Activated naive CD8-positive, alpha-beta T cell treated with anti-CD3 and anti-CD28 coated beads, Interleukin-2, amount 50 U/mL, for 16 hours (primary cell): ENCODE measurements at places on chromosomes 7 and 10.

DNA sequence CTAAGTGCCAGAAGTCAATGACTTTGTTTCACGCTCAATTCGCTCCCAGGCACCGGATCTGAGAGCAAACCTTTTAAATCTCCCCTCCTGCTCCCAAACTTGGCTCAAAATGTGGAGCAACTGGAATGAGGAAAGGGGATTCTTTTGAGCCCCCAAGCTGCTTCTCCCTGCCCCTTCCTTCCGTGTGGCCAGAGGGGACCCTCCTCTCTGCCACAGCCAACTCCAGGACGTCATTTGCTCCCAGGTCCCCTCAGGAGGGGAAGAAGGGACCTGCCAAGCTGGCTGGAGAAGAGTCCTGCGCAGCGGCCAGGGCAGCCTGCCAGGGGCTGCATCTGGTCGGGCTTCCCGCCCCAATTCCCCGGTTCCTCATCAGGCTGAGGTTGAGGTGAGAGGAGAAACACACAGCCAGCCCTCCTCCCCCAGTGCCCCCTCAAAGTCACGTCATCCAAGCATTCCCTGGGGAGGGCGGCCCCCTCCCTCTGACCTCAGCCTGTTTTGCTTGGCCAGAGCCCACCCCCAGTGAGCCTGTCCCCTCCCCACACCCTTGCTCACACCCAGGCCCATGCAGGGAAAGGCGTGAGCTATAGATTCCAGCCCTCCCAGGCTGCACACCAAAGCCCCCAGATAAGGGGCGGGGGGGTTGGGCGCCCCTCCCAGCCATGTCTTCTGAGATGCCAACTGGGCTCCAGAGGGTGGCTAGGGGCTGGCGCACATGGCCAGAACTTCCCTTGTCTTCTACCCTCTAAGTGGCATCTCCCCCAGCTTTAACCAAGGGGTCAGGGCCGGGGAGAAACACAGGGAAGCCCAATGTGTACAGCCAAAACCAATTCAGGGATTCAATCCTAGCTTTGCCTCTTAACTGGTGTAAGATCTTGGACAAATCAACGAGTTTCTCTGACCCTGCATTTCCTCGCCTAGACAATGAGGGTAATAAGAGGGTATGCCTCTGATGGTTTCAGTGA lies 35.0 kb downstream of the SH3PXD2A start:
- DNase-seq, result no peak

DNA sequence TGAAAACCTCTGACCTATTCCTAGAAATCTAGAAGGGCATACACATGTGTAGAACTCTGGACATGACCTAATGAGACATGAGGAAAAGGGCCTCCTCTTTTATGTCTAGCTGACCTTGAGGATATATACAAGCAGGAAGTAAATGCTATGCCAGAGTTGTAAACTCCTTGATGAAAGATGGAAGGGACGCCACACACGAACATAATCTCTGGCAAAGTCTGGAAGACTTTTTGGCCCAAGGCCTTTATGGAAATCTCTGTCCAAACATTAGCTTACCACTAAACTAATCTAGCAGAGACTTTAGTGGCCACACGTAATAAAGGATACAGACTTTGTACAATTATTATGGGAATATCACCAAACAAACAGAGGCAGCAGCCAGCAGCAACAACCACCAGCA lies 138.1 kb upstream of the THSD7A start:
- no peak for DNase-seq

- DNase-seq, result no peak
These were observed 3.6 kb upstream of the MTPN start for GRCh38 chr7:135980665-135981180.

- no peak for DNase-seq
These were observed 247.1 kb upstream of the GRB10 start for GRCh38 chr7:51029701-51030191.

DNA sequence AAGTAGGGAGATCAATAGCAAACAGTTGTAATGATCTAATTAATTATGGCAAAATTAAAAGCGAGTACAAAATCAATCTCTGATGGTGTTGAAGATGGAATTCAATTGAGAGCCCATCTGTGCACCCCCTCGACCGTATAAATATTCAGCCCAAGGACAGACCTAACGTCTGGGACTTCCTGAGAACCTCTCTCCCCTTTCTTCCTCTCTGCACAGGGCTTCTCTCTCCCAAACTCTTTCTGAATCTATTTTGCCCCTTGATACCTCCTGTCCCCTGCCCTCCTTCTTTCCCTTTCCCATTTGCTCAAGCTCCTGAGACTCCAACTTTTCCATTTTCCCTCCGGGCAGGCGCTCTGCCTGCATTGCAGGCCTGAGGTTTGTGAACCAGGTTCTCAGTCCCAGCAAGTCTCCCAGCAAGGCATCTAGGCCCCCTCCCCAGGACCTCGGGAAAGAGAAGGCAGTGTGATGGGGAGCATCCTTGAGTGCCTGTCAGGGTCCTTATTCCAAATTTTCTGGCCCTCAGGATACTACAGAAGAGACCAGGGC lies 8.5 kb upstream of the PAX2 start:
- DNase-seq, result no peak

GRCh38 chr7:92778972-92779371 lies 57.4 kb downstream of the CDK6 start:
- DNase-seq, result no peak

- no peak for DNase-seq
These were observed 202.4 kb upstream of the HPS1 start for GRCh38 chr10:98649170-98649569.

- no peak for DNase-seq
These were observed 168.3 kb downstream of the PRKAG2 start for GRCh38 chr7:151708610-151709009.

- DNase-seq, result no peak
These were observed 607.5 kb downstream of the SUGCT start for GRCh38 chr7:40742270-40742669.

GRCh38 chr7:30996883-30997282 lies 33.1 kb downstream of the GHRHR start:
- no peak for DNase-seq

- DNase-seq, result no peak
These were observed 548.5 kb upstream of the NRP1 start for GRCh38 chr10:33882996-33883395.

DNA sequence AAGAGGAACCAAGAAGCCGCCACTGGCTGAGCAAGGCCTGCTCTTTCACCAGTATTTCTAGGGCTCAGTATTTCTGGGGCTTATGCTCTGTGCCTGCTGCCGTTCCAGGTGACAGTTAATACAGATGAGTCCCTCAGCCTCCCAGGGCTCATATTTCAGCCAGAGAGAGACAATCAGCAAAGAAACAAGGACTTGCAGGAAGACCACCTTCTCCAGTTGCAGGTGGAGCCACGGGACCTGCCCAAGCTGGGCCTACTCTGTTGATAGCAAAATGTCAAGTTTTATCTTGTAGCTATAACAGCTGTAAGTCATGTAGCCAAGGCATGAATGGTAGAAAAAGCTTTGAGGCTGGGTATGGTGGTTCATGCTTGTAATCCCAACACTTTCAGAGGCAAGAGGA lies 42.7 kb downstream of the NPTX2 start:
- no peak for DNase-seq

DNA sequence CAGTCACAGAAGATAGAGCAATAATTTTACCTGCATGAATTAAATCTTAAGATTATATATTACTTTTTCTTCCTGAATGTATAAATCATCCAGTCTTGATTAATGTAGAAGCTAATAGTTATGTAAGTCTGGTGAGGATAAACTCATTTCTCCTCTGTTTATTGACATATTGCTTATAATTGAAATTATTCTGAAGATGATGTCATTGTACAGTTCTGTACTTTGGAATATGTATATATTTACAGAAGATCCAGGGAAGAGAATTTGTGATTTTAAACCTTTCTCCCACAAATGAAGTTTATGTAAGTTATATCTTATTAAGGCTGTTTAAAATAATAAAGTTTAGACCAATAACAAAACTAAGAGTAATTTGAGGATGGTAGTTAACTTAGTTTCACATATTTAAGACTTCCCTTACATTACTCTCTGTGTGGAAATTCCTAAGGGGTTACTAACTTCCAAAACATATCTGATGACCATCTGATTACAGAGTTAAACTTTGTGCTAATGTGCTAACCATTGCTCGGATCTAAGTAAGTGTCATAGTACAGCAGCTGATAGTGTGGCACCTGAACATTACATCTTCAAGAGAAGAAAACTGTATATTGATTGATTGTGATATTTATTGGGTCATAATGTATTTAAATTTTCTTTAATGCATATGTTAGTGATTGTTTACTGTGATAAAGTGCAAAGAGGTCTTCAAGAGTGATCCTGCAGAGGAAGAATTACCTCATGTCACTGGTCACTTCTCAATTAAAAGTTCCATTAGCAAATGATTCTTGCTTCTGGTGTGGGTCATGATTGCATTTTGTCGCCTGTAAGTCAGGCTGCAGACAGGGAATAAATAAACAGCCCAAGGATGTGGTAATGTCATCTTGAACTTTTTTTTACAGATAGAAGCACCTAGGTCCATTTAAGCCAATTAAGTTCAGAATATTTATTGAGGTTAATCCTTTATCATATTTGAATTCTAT lies 96.9 kb downstream of the UBE3C start:
- no peak for DNase-seq

GRCh38 chr7:117688126-117688525 lies 185.1 kb downstream of the CTTNBP2 start:
- no peak for DNase-seq

- no peak for DNase-seq
These were observed 24.1 kb downstream of the CFAP46 start for GRCh38 chr10:132918264-132918616.

DNA sequence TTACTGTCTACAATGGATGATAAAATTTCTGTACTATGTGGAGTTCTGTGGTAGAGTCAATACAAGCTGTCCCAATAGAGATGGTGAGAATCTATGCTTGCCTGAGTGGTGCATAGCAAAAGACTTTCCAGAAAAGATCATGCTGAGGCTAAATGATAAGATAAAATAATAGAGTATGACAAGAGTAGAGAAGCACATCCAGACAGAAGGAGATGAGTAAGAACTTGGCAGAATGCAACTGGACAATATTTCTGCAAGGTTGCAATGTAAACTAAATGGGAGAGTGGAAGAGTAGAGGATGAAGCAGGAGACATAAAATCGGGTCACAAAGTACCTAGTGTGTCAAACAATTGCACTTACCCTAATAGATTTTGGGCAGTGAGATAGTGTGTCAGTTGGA lies 347.6 kb downstream of the MDFIC start:
- no peak for DNase-seq

GRCh38 chr7:92266415-92267241 lies 20.9 kb downstream of the ANKIB1 start:
- no peak for DNase-seq

GRCh38 chr7:137342828-137343261 lies 688 bp downstream of the PTN start:
- no peak for DNase-seq

DNA sequence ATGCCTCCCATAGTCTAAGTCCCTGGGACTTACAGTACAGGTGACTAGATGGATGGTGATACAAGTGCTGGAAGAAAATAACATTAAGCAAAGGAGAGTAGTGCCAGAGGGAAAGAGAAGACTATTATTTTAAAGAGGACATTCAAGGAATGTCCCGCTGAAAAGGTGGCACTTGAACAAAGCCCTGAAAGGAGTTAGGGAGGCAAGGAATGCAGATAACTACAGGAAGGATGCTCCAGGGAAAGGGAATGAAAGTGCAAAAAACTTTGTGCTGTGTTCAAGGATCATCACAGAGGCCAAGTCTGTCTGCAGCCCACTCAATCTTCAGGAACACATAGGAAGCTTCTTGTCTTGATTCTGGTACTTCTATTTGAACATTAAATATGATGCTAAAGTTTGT lies 14.9 kb downstream of the ANKMY2 start:
- DNase-seq, result no peak

DNA sequence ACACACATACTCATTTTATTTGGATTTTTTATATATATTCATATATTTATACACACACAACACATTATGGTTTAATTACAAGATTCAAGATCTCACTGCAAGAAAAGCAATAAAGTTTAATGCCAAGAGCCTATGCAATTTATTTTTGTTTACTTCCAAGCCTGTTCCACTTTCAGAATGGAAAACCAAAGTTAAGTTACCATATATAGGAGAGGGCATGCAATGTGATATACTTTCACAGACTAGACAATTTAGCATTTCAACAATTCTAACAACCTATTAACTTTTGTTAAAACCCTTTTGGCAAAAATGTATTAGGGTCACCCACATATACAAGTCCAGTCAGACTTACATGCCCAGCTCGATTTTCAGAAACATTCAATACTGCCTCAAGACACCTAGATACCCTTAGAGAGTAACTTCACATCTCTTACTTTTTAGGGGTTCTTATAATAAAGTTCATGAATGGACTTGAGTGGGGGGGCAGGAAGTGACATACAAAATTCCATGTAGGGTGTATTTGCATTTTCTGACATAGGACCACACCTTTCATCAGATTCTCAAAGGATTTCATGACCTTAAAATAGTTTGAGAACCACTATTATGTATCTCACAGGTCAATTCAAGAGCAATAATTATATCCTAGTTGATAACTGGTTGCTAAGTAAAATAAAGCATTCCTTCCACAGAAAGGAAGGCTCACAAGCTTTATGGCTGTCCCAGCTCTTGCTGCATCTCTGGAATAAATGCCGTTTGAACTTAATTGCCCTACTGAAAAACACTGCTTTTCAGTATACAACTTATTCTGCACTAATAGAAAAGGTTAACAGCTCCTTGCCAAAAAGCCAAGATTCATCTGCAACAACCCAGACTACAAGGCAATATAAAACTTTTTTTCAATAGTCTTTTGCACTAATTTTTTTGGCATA lies 2.5 kb downstream of the P4HA1 start:
- no peak for DNase-seq

- no peak for DNase-seq
These were observed 88.7 kb upstream of the MYL10 start for GRCh38 chr7:101717628-101718357.

- no peak for DNase-seq
These were observed 11.5 kb downstream of the NUDT5 start for GRCh38 chr10:12184165-12184564.

GRCh38 chr10:125116041-125116649 lies 44.2 kb downstream of the CTBP2 start:
- DNase-seq, result no peak

- DNase-seq, result no peak
These were observed 46.9 kb downstream of the UNC5B start for GRCh38 chr10:71259282-71259681.

DNA sequence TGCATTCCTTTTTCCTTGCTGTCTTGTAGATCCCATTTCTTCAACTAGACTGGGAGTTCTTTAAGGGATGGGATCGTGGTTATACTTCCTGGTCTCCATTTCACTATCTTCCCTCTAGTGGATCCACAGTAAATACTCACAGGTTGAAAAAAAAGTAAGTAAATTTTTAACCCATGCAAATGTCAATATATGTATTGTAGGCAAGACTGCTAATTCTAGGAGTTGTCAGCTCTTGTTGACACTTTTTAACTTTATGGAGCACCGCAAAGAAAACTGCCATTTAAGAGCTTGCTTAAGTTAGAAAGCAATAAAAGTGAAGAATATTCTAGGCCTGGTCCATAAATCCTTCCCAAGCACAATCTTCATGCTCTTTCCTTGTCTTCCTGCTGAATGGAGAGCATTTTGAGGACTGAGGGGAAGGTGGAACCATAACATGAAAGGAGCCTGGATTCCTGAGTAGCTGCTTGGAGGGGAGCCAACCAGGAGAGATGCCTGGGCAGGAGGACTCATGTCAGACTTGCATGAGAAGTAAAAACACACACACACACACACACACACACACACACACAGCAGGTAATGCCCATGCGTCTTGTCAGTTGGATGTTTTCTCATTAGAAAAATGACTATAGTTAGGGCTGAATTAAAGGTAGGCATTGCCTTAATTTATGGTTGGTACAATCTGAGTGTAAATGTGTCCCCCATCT lies 32.2 kb downstream of the VWA2 start:
- no peak for DNase-seq
